ENCODE measurements at places on chromosomes 1 and 21.

GRCh38 chr1:158685085-158685484 is 1.4 kb downstream of the SPTA1 start:
- no peak for DNase-seq

DNA sequence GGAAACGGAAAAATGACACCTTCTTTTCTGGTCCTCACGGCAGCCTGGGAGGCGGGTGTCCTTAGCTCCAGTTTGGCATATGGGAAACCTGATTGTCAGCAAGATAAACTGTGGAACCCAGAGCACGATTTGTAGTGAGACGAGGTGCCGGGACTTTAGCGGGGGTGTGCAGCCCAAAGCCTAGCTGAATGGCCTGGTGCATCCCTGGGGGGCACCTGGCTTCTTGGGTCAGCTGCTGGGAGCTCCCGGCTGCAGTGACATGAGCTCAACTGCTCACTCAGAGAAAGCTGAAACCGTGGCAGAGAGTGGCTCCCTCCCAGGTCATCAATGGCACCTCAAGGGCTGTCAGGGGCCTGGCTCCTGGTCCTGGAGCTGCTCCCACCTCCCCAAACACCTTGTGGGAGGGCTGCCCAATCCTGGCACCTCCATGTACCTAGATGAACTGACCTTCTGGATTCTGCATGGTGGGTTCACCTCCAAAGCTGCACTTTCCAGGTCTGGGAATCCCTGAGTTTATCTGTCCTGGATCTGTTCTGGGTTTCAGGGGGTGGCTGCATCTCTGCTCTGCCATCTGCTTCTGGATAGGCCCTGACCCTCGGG is 260.5 kb downstream of the MATN1 start:
- no peak for DNase-seq

DNA sequence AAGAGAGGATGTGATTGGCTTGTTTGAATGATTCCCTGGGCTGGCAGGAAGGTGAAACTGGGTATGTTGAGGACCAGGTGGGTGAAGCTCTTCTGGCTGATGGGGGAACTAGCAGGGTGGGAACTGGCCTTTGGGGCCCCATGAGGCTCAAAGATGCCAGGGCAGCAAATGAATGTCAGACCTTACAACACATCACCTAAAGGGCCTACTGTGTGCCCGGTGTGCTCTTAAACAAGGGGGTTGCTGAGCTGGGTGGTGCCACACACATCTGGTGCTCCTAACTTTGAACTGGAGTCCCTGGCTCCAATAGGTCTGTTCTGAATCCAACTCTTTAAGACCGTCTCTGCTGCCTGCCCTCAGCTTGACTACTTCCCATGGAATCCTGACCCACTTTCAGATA is 21.3 kb upstream of the HTR1D start:
- DNase-seq, result no peak

DNA sequence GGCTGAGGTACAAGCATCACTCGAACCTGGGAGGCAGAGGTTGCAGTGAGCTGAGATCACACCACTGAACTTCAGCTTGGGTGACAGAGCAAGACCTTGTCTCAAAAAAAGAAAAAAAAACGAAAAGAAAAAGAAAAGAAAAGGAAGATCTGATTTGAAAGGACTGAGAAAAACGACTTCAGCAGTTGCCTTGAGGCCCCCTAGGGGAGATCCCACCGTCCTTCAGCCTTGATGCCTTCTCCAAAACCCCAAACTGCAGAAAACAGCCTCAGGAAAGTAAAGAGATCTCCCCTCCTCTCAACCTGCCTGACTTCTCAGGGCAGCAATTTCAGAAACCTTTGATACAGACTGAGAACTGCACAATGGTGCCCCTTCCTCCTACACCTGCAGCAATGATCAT is 50.9 kb upstream of the BCAR3 start:
- no peak for DNase-seq

- no peak for DNase-seq
These were observed 60.0 kb downstream of the FBXO2 start for GRCh38 chr1:11594222-11594621.

DNA sequence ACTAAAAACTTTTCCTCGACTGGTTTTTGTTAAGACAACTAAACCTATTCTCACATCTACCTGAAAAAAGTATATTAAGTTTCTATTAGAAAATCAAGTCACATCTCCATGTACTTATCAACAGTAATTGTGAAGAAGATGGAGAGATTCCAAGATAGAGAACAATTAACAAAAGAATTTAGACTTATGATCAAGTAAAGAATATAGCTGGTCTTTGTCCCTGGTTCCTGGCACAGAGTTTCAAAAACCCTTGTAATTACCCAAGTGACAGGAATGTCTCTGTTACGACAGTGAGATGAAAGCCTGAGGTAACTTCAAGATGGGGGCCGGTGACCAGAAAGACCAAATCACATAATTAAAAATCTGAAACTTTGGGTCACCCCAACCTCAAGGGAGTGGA is 91.6 kb downstream of the ASH1L start:
- no peak for DNase-seq
